ENCODE measurements at places on chromosomes 16 and 17. TPM values are rescaled to one million over a fixed set of nuclear protein-coding genes. Genes with fewer than 3 reads are reported as not detected.

PIP4K2B gene
- total RNA-seq = 54.9 TPM

OXLD1 gene
- 60.3 TPM for total RNA-seq

BRICD5 gene
- total RNA-seq = 1.8 TPM

SLC52A1 gene
- total RNA-seq = not detected

ASGR2 gene
- total RNA-seq = 0.14 TPM

FTO gene
- total RNA-seq = 310 TPM

CCL4L2 gene
- total RNA-seq = 3.8 TPM

PSMD12 gene
- 51.8 TPM for total RNA-seq

DNA sequence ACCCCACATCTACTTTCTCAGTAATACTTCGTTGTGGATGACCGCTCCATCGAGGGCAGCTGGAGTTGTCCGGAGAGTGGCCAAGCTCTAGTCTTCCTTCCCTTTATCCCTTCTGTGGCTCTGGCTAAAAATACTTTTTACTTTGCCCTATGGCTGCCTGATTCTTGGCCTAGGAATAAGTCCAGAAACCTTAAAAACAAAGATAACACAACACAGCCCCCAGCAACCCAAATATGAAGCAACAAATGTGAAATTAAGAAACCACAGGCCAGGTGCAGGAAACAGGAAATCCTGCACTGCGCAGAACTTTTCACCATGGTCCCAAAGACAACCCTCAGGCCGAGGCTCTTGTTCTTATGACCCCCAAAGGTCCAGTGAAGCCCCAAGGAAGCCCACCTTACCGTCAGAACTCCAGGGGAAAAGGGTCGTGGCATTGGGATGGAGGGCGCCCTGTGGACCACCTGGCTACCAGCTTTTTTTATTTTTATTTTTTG, 26.0 kb downstream of the TK2 start:
- DNase-seq = peak; percentile 51

- no peak for DNase-seq
These were observed 95.2 kb upstream of the COX10 start for GRCh38 chr17:13973960-13974651.

DNA sequence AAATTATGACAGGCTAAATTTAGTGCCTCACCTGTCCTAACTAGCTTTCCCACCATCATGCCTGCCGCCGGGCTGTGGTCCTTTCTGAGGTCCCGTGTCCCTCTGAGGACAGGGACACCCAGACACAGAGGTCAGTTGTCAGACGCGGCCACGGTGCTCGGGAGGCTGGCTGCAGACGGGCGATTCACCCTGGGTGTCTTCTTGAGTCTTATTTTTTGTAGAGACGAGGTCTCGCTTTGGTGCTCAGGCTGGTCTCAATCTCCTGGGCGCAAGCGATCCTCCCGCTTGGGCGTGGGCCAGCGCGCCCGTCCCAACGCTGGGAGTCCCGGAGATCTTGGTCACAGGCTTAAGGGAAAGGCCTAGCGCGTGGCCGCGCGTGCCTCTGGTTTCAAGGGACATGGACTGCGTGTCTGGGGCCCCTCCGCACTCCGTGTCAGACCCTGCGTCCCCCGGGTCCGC, 797 bp upstream of the RAB11FIP3 start:
- DNase-seq = peak; percentile 55

DNA sequence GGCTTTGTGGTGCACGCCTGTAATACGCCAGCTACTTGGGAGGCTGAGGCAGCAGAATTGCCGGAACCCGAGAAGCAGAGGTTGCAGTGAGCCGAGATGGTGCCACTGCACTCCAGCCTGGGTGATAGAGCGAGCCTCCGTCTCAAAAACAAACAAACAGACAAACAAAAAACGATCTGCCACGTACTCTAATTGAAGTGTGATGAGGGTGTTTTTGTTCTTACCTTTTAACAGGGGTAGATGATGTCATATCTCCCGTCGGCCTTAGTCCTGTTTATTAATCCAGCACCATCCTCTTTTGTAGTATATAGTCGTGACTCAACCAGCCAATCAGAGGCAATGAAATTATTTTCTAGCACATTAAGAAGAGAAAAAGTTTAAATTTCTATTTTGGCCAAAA, 58.5 kb downstream of the IQCK start:
- DNase-seq = no peak

DNA sequence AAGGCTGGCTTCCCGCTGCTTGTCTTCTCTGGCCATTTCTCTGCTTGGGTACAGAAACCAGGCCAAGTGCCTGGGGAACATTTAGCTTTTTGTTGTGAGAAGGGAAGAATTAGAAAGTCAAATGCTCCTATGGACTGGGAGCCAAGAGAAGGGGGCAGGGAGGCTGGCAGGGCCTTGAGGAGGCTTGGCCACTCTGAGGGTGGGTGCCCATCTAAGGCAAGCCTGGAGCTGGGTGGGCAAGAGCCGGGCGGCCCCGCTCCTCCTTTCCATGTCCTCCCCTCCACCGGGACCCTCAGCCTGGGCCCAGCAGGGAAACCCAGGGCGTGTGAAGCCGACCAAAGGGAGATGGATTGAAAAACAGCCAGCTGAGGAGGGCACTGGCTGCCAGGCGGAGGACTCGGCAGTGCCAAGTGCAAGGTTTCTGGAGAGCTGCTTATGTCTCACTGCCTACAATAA, 69.4 kb downstream of the NTN1 start:
- DNase-seq = no peak

DNA sequence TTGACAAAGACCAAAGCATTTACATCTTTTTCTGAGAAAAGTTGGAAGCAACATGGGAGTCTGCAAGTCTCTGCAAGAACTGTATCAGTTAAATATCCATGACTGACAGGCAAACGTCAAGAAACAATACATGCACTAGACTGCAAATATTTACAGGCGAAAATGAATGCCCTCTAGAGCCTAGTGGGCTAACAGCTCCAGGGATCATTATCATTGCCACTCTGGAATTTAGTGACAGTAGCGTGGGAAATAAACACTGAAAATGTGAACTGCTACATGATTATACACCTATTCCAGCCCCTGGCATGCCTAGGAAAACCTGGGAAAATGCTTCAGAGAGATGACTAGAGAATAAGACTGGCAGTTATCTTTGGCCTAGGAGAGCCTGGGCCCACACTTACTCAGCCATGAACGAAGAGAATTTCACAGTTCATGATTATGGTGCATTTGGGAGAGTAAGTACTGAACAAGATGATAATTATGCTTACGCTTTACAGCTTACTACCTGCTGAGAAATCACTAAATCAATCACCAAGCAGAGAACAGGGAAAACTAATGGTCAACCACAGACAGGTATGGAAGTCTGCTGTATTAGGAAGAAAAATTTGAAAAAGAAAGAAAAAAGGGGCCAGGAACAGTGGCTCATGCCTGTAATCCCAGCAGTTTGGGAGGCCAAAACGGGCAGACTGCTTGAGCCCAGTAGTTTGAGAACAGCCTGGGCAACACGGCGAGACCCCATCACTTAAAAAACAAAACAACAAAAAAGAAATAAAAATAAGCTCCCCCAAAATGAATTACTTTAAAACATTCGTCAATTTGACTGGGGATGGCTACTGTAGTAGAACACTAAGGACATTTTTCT, 66.6 kb upstream of the CLEC18B start:
- no peak for DNase-seq

GRCh38 chr17:71438631-71439146, 682.1 kb upstream of the SOX9 start:
- DNase-seq = no peak

DNA sequence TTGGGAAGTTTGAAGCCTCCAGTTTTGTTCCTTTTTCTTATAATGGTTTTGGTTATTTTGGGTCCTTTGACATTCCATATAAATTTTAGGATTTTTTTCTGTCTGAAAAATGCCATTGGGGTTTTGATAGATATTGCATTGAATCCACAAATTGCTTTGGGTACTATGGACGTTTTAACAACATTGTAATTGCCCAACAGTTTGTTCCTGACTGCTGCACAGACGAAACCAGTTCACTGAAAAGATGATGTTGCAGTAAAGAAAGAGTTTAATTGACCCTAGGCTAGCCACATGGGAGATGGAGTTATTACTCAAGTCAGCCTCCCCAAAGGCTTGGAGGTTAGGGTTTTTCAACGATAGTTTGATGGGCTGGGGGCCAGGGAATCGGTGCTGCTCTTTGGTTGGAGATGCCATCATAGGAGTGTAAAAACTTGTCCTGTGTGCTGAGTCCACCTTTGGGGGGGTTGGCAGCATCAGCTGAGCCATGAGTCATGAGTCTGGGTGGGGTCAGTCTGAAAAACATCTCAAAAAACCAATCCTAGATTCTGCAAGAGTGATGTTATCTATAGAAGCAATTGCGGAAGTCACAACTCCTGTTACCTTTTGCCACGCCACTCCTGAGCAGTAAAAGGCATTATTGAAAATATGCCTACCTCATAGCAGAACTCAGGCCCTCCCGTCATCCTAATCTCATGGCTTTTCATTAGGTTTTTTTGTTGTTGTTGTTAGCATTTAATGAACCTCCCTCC, 2.7 kb upstream of the PRSS41 start:
- no peak for DNase-seq

DNA sequence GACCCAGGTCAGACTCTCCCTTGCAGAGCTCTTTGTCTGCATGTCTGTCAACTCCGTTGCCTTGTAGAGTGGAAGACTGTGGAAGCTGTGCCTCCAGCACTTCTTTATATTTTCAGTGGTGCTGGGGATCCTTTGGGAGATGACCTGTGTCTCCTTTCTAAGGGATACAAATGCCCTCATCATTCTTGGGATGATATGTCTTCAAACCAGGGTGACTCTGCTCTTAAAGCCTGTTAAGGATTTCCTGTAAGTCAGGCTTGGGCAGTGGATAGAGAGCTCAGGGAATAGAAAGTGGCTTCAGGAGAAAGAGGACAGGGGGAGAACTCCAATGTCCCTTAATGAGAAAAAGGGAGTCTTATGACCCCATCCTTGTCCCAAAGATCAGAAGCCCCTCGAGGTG, 1.5 kb downstream of the HOXB3 start:
- no peak for DNase-seq
